ENCODE measurements at places on chromosomes 2 and 18.

GRCh38 chr2:238802957-238803356 is 44.9 kb upstream of the TWIST2 start:
- no peak for DNase-seq

- peak; percentile 35 for DNase-seq
Observed at GRCh38 chr18:31555971-31556747, 35.5 kb upstream of the TTR start.

GRCh38 chr2:118973542-118973951 is 31.6 kb downstream of the MARCO start:
- DNase-seq: peak; percentile 12

GRCh38 chr2:120629241-120629895 is 106.3 kb upstream of the GLI2 start:
- DNase-seq: no peak

DNA sequence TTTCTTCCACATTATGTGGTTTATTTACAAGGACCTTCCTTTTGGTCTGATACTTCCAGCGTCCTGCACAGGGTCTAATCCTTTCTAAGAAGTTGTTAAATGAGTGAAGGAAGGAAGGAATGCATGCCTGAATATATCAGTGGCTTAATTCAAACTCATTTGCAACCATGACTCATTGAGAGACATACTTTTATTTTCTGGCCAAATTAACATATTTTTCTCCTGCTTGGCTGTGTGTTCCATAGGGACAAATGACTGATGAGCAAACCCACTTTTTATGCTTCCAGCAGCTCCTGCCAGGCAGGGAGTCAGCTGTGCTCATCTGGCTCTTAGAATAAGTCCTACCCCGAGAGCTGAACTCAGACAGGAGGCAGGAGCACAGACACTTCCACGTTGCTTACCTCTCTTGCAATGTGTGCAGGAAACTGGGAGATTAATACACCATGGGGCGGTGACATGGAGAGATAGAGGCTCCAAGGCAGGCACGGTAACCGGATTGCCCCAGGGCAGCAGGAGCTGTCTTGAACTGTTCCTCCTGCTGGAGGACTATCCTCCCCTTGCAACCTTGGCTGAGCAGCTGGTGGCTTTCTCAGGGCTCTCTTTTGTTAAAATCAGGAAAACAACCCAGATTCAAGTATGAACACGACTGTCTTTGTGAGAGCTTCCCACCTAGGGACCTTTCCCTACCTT is 667.5 kb upstream of the HS6ST1 start:
- DNase-seq: no peak

DNA sequence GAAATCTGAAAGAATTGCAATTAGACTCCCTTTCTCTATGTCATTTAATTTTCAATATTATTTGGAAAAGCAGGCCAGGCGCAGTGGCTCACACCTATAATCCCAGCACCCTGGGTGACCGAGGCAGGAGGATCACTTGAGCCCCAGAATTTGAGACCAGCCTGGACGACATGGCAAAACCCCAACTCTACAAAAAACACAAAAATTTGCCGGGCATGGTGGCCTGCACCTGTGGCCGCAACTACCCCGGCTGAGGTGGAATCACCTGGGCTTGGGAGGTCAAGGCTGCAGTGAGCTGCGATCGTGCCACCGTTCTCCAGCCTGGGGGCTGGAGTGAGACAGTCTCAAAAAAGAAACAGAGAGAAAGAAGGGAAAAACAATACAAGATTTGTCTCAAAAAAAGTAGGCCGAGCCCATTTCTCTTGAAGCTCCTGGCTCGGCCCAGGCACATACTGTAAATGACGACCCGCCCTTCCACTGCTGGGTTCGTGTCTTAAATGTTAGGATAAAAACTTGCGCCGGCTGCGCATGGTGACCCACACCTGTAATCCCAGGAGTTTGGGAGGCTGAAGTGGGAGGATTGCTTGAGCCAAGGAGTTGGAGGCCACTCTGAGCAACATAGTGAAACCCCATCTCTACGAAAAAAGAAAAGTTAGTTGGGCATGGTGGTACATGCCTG is 31.1 kb upstream of the GPC1 start:
- no peak for DNase-seq
